NCI-H69 (cell line): ENCODE measurements at places on chromosomes 4 and X.
A peak's percentile ranks its signal among the peaks of the same experiment; 100 is the strongest.

DNA sequence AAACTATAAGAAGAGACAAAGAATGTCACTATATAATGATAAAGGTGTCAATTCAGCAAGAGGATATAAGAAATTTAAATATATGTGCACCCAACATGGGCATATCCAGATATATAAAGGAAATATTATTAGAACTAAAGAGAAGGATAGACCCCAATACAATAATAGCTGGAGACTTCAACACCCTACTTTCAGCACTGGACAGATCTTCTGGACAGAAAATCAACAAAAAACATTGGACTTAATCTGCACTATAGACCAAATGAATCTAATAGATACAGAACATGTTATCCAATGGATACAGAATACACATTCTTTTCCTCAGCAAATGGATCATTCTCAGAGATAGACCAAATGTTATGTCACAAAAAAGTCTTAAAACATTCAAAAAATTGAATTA is 327.7 kb downstream of the PPP1R2C start:
- DNase-seq, result no peak

GRCh38 chr4:101931619-101932018 is 141.1 kb downstream of the BANK1 start:
- DNase-seq, result no peak

GRCh38 chr4:155974476-155974749 is 20.7 kb upstream of the CTSO start:
- no peak for DNase-seq

DNA sequence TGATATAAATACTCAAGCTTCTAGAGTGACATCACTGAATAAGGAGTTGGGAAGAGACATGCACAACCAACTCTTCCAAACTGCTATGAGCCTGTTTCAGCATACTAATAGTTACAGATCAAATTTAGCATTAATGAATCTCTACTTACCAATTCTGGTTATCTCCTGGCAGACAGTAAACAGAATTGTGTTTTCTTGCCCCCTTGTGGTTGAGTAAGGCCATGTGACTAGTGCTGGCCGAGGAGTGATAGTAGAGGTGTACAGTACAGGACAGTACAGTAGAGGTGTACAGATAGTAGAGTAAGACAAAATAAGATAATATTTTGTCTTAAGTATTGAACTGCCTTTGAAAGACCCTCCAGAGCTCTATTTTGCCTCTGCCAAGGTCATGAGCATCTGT is 681.4 kb downstream of the GABRG1 start:
- DNase-seq, result peak; percentile 3

DNA sequence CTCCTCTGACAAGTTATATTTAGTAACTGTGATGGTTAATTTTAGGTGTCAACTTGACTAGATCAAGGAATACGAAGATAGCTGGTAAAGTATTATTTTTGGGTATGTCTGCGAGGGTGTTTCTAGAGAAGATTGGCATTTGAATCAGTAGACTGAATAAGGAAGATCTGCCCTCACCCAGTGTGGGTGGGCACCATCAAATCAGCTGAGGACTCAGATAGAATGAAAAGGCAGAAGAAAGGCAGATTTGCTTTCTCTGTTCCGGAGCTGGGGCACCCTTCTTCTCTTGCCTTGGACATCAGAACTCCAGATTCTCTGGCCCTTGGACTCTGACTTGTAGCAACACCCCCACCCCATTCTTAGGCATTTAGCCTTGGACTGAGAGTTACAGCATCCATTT is 981.6 kb downstream of the CCSER1 start:
- no peak for DNase-seq

- no peak for DNase-seq
Measured at GRCh38 chr4:74583089-74583700, 138.3 kb downstream of the AREG start.
